Stimulated activated naive CD4-positive, alpha-beta T cell treated with Interleukin-2 at 50 U/mL for 16 hours (primary cell): ENCODE measurements at places on chromosomes 7 and 10.

DNA sequence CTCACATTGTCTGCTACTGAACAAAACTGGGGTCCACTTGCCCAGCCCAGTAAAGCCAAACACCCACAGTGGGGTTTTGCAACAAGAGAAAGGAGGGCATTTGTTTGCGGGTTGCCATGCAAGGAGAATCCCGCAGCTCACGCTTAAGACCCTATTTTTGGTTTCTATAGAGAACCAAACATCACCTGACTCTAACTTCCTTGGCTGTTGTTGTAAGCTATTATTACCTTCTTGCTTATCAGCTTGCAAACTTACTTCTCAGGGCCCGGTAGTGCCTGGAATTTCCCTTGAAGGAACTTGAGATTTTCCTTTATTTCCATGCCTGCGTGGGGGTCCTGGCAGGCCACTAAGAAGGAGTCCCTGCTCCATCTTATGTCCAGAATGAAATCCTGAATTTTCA, 20.7 kb downstream of the IFIT3 start:
- DNase-seq: no peak

GRCh38 chr7:157729566-157729965, 392.8 kb downstream of the DNAJB6 start:
- no peak for DNase-seq

DNA sequence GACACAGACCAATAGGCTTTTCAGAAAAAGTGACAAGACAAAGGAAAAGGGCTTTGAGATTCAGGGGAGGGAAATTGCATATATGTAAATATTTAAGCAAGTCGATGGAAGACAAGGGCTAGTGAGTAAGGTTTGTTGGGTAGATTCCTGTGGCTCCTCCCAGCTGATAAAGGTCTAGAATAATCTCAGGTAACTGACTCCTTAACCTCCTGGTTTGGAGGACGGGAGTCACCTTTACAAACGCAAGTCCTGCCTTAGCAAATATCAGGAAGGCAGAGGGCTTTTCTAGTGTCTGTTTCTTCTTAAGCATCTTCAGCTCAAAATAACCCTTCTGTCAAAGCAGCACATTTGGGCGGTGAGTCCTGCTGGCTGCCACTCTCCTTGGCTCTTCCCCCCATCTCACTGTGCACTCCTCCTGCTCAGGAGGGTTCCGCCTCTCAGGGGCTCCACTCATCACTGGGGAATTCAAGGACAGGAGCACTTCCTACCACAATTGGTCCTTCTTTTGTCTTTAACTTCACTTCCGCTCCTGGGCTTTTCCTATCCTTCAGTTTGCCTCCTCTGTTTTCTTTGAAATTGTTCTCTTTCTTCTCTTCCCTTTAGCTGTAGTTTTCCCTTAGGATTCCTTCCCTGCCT, 496.3 kb upstream of the KLF6 start:
- no peak for DNase-seq

DNA sequence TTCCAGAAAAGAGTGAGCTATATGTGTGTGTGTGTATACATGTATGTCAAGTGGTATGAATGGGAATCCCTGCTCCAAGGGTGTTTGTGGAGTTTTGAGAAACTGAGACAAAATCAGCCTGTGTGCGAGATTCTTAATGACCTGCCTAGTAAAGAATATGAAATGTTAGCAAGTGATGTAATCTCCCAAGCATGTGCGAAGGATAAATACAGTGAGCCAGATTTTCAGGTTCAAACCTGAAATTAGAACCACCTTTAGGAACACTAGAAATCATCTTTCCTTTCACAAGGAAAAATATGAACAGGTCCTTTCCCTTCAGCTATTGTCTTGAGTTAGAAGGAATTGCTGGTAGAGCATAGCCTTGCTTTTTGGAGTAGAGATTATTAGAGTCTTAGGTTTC, 457.6 kb downstream of the LRMDA start:
- no peak for DNase-seq

DNA sequence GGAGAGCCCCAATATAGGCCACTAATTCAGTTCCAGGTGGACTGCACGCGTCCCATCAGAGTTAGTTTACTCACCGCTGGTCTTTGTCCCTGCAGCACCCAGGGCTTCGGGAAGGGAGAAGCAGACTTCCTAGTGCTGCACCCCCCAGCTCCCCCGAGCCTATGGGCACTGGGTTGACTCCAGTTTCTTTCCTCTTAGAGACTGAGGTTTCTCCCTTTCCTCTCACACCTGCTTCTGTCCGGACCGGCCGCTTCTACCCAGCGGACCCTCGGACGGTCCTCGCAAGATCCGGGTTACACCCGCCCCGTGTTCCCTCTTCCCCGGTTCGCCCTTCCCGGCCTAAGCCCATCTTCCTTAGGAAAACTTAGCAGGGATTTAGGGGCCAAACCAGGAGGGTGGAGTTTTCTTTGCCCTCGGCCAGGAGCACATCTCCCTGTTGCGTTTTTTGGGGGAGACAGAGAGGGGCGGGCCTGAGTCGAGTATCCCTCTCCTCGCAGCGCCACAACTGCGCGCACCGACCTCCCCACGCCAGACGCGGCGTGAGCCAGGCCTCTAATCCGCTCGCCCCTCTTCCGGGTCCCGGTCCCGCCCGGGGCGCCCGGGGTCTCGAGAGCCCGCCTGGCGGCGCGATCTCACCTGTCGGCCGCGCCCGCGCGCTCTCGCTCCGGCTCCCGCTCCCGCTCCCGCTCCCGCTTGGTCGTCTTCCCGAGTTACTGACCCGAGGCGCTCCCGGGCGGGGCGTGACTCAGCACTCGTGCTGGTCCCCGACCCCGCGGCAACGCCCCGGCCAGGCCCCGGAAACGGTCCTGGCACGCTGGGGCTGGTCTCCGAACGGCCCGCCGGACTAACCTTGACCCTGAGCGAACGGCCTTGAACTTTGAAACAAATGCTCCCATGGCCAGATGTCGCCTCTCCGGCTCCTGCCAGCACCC, at the start of gene AIFM2:
AIFM2 (minus strand) TSS at position 728 of the 932 bp plus-strand sequence. CDS start 8,741 bp downstream, outside the sequence.
- peak; percentile 13 for DNase-seq

DNA sequence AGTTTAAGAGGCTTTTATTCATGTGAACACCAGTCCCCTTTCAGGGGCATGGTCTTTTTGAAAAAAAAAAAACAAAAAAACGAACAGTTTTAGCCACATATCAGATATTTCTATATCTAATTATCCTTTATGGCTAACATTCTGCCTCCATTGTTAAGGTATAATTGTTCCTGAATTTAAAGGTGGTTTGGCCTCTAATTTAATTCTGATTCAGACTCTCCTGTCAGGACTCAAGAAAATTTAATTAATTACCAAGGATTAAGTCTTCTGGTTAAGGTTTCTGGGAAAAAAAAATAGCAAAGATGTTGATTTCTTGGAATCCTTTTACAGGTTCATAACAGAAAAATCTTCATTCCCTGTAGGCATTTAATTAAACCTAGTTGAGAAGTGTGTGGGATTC, 27.4 kb downstream of the COL1A2 start:
- no peak for DNase-seq

- no peak for DNase-seq
These were observed 40.5 kb downstream of the PAPSS2 start for GRCh38 chr10:87700031-87700796.

DNA sequence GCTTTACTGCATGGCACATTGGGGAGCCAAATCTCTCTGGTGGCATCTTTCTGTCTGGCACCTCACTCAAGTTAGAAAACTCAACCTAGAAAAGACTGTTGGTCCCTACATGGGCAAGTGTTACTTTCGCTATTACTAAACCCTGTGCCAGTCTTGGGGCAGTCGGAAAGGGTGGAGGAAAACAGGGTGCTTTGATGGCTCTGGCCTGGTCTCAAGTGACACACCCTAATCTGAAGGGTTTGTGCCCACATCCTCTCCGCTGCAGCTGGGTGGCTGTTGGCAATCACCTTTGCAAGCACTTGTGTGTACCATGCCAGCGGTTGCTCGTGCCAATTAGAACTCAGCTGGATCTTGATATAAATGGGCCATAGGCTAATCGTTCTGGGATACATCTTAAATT, 159.8 kb upstream of the ITGB1 start:
- peak; percentile 35 for DNase-seq

GRCh38 chr10:21014141-21014540, 117.0 kb upstream of the NEBL start:
- DNase-seq: no peak

DNA sequence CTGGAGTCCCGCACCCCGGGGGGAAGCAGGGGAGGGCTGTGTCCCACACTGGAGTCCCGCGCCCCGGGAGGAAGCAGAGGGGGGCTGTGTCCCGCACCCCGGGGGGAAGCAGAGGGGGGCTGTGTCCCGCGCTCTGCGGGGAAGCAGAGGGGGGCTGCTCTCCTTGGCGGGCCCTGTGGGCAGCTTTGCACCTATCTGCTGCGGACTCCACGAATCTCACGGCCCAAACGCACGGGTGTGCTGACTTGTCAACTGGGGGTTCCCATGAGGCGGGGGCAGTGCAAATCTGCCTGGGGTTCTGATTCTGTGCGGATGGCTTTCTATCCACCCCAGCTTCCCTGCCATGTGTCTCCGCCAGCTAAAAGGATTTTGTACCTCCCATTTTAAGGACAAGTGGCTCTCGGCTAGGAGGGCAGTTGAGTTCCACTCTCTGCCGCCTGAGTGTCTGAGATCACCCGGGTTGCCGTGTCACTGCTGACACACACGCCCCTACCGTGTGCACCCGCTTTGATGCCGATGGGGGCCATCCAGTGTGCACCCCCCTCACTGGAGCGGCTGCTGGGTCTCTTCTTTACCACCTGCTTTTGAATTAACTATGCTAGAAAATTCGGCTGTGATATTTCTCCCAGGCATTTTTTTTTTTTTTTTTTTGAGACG, 20.5 kb downstream of the GPER1 start:
- no peak for DNase-seq

GRCh38 chr10:59808896-59809643, 55.8 kb upstream of the MRLN start:
- peak; percentile 57 for DNase-seq
